ENCODE measurements at places on chromosomes 6 and 20.
A peak's percentile ranks its signal among the peaks of the same experiment; 100 is the strongest.

- no peak for DNase-seq
These were observed 422.4 kb downstream of the DOK5 start for GRCh38 chr20:54897787-54898186.

GRCh38 chr6:108951351-108951953 is 103.2 kb downstream of the ARMC2 start:
- DNase-seq, result no peak

DNA sequence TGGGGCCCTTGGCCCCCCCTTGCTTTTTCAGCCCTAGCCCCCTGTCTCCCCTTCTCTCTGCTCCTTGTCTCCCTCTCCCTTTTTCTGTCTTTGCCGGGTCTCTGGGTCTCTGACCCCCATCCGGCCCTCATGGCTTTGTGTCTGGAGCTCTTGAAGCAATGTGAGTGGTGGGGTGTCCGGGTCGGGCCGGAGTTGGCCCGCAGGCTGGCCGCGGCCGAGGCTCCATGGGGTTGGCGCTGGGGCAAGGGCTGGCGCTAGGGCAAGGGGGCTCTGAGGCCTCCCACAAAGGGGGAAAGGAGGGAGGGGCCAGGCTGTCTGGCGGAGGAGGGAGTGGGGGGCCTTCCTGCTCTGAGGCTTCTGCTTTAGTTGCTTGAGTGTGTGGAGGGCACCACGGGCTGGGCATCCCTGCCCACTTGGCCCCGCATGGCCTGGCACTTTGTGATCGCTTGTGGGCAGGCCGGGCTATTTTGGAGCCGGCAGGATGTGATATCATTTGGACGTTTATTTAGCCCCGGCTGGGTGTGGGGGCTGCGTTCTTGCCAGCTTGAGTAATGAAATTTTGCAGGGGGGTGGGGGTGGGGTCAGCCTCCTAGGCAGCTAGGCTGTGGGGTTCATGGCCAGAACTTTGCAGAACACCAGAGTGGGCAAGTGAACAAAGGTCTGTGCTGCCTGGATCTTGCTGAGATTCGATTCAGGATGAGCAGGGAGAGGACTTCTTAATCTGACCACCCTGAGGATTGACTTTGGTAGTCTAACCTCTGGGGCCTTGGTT is 78.7 kb upstream of the MYL9 start:
- DNase-seq, result peak; percentile 72

DNA sequence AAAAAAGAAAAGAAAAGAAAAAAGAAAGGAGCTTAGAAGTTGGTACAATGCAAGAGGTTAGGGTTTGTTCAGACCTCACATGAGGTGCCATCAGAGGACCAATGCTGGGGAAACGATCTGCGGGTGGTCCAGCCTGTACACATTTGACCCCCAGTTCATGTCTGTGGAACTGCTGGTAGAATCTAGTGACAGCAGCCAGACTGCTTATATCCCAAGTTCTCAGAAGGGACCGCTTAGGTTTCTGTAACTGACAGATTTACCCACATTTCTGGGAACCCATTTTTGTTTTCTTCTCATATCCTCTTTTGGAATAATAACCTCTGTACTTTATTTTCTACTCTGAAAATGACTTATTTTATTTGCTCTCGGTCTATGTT is 4.7 kb downstream of the PPP1R18 start:
- no peak for DNase-seq

GRCh38 chr6:42230345-42231321 is 13.0 kb upstream of the MRPS10 start:
- DNase-seq, result no peak

DNA sequence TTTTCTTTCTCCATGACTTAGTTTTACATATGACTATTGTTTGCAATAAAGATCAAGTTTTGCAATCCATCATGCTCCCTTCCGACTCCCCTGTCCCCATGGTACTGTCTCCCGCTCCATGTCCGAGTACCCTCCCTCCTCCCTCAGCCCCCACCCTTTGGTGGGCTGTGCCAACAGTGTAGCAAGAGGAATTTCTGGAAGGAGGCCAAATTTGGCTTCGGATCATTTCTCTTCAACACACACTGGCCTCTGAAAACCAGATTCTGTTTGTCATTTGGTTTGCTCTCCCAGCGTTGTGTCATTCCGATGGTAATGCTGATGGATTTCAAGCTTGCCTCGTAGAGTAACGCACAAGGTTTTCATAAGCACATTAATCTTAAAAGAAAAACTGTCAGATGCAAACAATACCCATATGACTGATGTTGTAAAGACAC is 22.9 kb upstream of the PAX1 start:
- DNase-seq, result peak; percentile 44

GRCh38 chr6:54361734-54362133 is 53.5 kb downstream of the TINAG start:
- no peak for DNase-seq

DNA sequence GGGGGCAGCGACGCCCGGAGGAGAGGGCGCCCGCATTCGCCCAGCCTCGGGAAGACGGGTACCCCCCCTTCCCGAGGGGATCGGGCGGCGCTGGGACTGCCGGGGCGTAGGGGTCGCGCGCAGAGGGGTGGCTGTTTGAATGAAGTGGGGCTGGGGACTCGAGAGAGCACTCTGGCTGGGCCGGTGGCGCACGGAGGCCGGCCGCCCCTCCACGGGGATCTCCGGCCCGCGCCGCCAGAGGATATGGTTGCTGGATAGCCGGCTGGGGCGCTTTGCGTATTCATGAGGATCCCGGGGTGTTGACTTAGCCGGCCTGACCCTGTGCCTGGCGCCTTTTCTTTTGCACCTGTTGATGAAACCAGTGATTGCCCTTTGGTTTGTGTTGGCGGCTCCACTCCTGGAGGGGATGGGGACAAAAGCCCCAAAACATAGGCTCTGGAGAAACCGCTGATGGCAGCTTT is 469 bp downstream of the SYNJ2 start:
- DNase-seq, result no peak

DNA sequence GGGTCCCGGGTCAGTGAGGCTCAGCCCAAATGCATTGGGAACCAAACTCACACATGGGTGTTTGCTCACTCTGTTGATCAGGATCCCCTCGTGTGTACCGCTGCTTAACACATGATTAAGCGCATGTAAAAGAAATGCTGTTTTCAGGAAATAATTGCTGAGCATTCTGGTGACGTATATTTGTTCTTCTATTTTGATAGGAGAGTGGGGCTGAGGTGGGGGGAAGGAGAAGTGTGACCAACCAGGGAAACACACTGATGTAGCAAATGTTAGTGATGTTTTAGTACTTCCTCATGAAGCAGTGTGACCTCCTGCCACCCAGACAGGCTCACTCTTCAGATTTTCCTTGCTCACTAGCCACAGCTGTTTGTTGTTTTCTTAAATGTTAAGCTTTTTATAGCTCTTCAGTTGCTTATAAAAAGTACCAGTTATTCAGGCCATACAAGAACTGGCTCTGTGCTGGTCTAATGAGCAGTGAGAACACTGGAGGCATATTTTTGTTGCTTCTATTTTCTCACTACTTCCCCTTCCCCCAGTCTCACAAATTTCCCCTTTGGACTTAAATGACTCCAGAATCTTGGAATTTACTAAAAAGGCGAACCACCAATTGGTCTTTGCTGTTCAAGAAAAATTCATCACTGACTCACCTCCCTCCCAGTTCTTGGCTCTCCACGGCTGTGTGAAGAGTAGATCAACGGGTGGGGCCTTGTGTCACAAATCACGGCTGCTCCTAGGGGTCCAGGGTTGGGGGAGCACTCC is 79.2 kb upstream of the BACH2 start:
- DNase-seq, result no peak

DNA sequence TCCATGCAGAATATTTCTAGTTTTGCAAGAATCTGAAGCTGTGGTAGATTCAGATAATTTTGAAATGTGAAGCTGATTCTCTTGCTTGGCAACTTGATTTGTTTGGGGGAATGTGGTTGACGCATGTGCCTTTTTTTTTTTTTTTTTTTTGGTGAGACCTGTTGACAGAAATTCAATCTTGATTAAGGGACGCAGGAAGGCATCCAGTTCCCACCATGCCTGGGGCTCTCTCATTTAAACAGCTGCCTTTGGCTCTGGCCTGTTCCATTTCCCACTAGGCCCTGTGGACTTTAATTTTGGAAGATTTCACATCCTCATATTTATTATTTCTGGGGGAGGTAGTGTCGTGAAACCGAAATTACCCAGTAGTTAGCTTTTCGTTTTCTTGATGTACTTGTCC is 8.6 kb downstream of the TPX2 start:
- DNase-seq, result no peak

- DNase-seq, result no peak
These were observed 985.1 kb downstream of the HACE1 start for GRCh38 chr6:103874575-103874974.

GRCh38 chr6:73028124-73028766 is 197.1 kb downstream of the KHDC1L start:
- DNase-seq, result no peak

DNA sequence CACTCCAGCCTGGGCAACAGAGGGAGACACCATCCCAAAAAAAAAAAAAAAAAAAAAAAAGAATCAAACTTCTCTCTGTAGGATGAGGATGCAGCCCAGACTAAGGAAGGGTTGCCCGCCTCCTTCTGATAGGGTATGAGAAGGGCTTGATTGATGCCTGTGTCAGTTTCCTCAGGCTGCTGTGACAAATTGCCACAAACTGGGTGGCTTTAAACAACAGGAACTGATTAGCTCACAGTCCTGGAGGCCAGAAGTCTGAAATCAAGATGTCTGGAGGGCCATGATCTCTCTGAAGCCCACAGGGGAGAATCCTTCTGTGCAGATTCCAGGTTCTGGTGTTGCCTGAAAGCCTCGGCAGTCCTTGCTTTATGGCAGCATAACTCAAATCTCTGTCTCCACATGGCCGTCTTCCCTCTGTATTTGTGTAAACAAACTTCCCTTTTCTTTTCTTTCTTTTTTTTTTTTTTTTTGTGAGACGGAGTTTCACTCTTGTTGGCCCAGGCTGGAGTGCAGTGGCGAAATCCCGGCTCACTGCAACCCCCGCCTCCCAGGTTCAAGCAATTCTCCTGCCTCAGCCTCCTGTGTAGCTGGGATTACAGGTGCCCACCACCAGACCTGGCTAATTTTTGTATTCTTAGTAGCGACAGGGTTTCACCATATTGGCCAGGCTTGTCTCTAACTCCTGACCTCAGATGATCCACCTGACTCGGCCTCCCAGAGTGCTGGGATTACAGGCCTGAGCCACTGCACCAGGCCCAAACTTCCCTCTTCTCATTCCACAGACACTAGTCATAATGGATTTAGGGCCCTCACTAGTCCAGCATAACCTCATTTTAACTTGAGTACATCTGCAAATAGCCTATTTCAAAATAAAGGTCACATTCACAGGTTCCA is 11.2 kb upstream of the CDK19 start:
- DNase-seq, result no peak

DNA sequence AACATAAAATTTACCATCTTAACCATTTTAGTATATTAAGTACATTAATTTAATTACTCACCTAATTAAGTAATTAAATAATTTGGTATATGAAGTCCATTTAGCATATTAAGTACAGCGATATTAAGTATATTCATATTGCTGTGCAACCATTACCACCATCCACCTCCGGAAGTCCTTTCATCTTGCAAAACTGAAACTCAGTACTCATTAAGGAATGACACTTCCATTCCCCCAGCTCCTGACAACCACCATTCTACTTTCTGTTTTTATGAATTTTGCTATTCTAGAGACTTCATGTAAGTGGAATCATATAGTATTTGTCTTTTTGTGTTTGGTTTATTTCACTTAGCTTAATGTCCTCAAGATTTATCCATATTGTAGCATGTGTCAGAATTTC is 61.1 kb upstream of the GTSF1L start:
- no peak for DNase-seq

DNA sequence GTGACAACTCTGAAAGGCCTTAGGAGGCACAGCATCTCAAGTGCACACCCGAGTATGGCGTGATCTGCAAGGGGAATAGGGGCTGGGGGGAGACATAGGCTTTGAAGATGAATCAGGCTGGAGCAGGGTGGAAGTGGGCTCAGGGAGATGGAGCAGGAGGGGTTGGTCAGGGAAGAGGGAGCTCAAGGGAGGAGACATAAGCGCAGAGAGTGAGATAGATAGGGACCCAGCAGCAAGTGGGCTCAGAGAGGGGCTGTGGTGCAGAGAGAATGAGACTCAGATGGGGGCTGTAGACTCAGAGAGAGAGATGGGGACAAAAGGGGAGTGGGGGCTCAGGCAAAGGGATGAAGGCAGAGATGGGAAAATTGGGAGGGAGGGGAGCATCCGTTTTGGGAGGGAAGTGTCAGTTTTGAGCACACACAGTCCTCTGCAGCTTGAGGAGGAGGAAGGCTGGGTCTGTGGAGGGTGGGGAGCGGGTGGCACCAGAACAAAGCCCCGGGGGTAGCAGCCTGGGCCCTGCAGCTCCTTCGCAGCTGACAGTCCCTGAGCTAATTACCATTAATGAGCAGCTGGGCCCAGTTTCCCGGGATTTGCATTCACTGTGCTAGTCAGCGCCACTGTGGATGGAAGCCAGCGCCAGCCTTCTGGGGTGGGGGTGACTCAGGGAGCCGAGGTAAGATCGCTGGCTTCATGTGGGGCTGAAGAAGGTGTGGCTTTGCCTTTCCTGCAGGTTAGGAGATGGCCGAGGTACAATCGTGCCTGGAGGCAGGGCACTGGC is 18.7 kb downstream of the SRXN1 start:
- DNase-seq, result no peak

- no peak for DNase-seq
These were observed 169.3 kb downstream of the CD83 start for GRCh38 chr6:14286634-14287428.
